ENCODE measurements at places on chromosomes 6 and 20.

DNA sequence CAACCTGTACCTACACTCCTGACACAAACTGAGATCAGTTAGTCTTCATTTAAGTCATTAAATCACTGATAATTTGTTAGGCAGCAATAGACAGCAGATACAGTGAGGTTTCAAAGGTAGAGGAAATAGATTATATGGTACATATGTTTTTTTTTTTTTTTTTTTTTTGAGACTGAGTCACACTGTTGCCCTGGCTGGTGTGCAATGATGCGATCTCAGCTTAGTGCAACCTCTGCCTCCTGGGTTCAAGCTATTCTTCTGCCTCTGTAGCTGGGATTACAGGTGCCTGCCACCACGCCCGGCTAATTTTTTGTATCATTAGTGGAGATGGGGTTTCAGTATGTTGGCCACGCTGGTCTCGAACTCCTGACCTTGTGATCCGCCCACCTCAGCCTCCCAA is 38.2 kb upstream of the KIF13A start:
- DNase-seq, result no peak

DNA sequence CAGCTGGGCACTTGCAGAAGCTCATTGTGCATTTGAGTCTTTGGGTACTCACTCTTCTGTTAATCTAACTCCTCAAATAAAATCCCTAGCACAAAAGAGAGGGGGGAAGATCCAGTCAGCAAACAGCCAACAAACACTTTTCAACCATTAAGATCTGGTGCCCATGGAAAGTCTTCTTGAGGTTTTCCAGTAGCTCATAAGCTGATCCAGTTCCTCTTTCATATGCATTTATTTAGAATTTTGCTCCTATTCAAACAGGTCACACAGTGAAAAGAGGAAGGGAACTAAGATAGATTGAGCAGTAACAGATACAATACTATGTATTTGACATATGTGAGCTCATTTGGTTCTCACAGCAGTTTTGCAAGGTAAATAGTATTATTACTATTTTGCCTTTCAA is 38.6 kb downstream of the HLA-DPB1 start:
- no peak for DNase-seq

GRCh38 chr20:52682237-52682636 is 289.9 kb upstream of the TSHZ2 start:
- DNase-seq, result no peak

DNA sequence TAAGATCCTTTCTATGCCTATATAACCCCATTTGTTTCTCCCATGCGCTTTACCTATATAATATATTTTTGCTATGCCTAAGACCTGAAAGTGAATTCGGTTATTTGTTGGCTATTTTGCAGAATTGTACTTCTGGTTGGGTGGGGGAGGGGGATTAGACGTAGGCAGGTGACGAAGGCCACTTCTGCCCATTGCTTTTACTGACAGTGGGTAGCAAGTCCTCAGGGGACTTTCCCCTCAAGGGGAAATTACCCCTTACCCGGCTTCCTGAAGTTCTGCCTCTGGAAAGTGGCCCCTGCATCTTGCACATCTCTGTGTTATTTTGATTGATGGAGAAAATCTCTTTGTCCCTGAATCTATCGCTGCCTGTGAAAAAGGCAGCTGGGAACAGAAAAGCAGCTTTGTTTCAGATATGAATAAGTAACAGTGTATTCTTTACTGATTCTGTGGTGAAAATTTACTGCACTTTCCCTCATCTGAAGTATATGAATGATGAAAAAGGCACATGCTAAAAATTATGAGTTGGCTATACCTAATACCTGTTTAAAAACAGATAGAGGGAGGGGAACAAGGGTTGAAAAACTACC is 133.9 kb downstream of the UTRN start:
- DNase-seq, result no peak

GRCh38 chr6:159480471-159480870 is 212.6 kb downstream of the SOD2 start:
- no peak for DNase-seq

GRCh38 chr6:13814938-13815575 is 700 bp upstream of the MCUR1 start:
- DNase-seq, result no peak

- DNase-seq, result no peak
Observed at GRCh38 chr6:118996289-118996820, 61.4 kb upstream of the MCM9 start.

DNA sequence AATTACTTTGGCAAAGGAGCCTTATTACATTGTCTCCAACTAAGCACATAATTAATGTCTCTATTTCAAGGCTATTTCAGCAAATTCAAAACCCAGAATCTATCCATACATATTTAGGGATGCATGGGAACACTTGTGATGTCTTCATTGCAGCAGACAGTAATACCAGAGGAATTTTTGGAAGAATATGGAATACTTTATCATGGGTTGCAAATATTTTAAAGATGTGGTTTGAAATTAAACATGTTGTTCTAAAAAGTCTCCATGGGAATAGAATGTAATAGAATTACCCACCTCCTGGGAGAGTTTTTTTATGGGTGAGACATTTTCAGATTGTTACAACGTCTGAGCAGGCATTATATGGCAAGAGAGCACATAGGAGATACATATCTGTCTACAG is 170.8 kb downstream of the KCNQ5 start:
- no peak for DNase-seq

GRCh38 chr6:155377061-155377460 is 62.8 kb upstream of the TFB1M start:
- DNase-seq, result no peak

DNA sequence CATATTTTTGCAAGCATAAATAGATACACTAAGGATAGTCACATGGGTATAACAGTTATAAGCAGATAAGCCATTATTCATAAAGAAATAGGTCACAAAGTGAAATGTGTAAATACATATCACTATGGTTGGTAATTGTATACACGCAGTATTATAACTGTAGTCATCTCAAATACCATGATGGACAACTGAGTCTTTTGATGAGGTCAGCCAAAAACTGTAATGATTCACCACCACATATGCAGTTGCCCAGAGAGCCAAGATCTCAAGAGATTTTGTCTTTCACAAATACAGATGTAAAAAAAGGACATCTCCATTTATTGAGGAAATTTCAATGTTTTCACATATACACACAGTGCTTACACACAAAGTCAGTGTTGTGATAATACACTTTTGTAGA is 28.3 kb downstream of the ZNF292 start:
- DNase-seq, result no peak

DNA sequence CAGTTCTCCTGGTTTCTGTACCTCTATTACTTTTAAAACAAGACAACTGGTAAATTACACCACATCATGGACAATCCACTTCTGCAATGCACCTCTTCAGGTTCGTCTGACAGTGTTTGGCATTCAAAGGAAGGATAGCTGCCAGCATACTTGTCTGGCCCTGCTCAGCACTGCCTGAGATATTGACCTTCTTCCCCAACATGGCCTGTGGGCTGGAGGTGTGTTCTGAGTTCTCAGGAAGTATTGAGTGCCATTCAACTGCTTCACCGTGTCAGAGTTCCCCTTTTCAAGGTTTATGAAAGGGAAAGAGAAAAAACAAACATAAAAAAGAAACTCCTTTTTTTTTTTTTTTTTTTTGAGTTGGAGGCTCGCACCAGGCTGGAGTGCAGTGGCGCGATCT is 267.9 kb upstream of the SASH1 start:
- no peak for DNase-seq

DNA sequence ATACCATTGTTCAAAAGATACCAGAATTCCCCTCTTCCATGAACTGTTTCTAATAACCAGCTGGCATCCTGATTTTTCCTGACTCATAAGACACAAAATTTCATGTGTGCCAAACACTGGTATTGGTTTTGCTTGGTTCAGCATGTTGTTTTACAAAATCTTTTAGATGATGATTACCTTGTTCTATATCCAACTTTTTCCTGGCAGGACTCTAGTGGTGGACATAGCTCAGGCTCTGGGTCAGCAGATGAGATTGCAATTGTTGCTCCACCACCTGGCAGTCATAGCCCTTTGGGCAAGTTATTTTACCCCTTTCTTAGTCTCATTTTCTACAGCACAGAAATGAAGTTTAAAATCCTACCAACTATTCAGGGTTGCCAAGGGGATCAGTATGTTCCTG is 6.2 kb downstream of the TRIM38 start:
- DNase-seq, result no peak

DNA sequence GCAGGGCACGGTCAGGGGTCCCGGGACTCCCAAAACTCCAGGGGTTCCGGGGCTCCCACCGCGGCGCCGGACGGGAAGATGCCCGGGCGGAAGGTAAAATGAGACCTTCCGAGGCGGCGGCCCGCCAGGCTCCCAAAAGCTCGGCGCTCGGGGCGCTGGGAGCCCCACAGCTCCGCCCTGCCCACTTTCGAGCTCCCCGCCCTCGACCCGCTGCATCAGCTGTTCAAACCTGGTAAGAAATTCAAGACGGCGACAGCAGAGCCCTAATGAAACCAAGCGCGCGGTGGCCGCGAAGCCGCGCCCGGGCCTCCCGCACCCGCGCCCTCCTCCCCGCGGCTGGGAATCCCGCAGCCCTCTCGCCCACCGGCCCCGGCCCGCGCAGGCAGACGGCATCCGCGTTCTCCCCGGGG is 369 bp downstream of the SLC4A11 start:
- DNase-seq, result no peak

- no peak for DNase-seq
Observed at GRCh38 chr6:9204171-9204570, 768.8 kb upstream of the SLC35B3 start.

DNA sequence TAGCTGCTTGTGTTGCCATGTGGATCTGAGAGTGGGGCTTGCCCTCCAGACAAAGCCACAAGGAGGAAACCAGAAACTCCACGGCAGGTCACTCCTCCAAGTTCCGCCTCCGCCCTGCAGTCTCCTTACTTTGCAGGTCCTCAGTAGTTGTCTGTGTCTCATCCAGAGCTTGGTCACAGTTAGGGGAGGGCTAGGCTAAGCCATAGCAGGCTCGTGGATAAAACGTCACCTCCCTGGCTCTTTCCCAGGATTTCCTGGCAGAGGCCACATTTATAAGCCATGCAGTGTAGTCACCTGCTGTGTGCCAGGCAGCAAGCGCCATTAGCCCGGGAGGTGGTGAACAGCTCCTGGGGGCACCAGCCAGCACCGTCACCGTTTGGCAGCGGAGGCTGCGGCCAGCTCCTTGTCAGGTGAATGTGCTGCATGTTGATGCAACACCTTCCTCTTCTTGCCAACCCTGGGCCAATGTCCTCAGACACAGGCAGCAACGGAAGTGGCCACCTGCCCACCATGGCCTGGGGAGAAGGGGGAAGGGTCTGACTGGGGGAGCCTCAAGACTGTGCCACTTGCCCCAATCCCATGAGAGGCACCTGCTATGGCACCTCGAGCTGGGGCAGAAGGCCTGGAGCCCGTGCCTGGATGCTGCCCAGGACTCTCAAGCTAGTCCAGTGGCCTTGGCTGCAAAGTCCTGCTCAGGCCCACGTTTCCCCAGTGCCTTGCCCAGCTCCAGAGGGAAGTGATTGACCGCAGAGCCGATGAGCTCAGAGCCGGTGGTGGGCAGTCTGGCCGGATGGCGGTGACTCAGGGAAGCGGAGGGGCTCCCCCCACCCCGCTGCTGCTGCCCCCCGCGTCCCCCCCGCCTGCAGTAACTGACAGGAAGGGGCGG is 39.0 kb upstream of the SLCO4A1 start:
- DNase-seq, result no peak

DNA sequence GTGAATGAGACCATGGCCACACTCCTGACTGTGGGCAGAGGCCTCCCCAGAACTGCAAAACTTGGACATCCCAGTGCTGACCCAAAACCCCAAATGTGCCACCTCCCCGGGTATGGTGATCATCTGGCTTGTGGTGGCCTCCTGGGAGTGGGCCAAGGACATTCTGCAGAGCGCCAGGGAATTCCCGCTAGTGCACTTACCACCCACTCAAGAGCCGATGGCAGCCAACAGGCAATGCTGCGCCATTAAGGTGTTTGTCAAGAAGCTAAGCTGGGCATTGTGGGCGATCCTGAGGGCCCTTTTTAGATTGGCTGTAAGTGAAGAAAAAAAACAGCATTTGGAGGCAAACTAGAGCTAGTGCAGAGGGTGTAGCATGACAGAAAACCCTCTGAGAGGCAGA is 9.4 kb downstream of the MMP24 start:
- DNase-seq, result no peak

- DNase-seq, result no peak
Observed at GRCh38 chr6:74925683-74926082, 280.2 kb downstream of the COL12A1 start.

- DNase-seq, result no peak
Observed at GRCh38 chr6:32164295-32164694, at the start of gene EGFL8. EGFL8 (plus strand) TSS chr6:32164595; CDS start chr6:32166166, 1,571 bp downstream.

- no peak for DNase-seq
Observed at GRCh38 chr6:22556266-22556665, 13.1 kb upstream of the HDGFL1 start.

- no peak for DNase-seq
Observed at GRCh38 chr6:69456086-69456485, 340.7 kb downstream of the LMBRD1 start.

DNA sequence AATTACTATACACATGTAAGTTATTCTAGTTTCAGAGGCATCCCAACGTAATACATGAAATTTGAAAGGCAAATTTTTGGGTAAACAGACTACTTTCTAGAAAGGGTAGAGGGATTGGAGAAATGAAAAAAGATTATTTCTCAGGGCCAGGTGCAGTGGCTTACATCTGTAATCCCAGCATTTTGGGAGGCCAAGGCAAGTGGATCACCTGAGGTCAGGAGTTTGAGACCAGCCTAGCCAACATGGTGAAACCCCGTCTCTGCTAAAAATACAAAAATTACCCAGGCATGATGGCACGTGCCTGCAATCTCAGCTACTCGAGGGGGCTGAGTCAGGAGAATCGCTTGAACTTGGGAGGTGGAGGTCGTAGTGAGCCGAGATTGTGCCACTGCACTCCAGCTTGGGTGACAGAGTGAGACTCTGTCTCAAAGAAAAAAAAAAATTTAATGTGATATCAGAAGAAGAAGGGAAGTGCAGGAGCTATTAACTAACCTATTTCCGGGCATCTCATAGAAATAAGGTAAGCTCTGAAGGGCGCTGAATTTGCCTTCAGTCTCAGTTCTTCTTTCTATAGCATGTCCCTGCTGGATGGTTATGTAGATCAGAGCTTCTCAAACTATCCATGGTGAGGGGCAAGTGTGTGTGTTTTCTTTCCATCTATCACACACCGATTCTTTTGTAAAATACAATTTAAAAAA is 100.3 kb upstream of the MTHFD1L start:
- no peak for DNase-seq

DNA sequence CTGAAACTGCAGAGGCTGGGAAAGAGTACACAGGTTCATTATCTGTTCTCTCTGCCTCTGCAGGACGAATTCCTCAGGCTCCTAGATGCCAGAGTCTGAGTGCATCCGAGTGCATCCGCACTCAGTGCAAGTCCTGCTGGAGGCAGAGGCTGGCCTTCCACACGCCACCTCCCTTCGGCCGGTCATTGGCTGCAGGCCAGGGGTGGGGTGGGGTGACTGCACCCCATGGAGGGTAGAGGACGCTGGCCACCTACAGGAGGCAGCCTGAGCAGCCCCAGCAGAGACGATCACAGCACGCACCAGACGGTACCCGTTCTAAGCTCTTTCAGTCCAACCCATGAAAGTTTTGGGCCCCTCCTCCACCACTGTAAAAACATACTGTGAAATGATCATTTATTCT is 11.7 kb downstream of the SFT2D1 start:
- no peak for DNase-seq

Data from mesenteric fat pad (tissue), 1 donor.